ENCODE measurements at places on chromosomes 12 and 14.

GRCh38 chr12:28035500-28035899 is 63.0 kb upstream of the PTHLH start:
- no peak for DNase-seq

- DNase-seq = no peak
Measured at GRCh38 chr12:69897744-69898143, 72.7 kb downstream of the MYRFL start.

- DNase-seq = no peak
Measured at GRCh38 chr14:24329073-24329663, 5.7 kb downstream of the ADCY4 start.

GRCh38 chr12:72219937-72220336 is 52.2 kb upstream of the TRHDE start:
- no peak for DNase-seq

GRCh38 chr14:101118746-101119591 is 215.4 kb upstream of the RTL1 start:
- DNase-seq = no peak

- no peak for DNase-seq
Measured at GRCh38 chr12:530308-530707, 70.6 kb downstream of the B4GALNT3 start.

GRCh38 chr14:38481952-38482678 is 226.2 kb upstream of the CLEC14A start:
- DNase-seq = no peak

DNA sequence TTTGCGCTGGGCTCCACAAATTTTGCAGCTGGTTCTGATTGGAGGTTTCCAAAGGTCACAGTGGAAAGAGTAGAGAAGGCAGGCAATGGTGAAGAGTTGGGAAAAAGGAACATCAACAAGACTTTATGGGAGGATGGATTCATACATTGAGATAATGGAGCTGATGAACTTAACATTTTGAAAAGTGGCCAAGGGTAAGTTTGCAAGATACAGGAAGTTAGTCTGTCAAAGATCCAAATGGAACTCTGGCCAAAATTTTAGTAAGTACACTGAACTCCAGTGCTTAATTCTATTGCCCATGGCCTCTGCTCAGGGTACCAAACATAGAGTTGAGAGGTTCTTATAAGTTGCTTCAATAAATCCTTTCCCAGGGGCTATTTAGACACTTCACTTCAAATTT is 15.6 kb downstream of the CCER1 start:
- no peak for DNase-seq

GRCh38 chr12:127401005-127401404 is 866.0 kb upstream of the TMEM132C start:
- DNase-seq = no peak

DNA sequence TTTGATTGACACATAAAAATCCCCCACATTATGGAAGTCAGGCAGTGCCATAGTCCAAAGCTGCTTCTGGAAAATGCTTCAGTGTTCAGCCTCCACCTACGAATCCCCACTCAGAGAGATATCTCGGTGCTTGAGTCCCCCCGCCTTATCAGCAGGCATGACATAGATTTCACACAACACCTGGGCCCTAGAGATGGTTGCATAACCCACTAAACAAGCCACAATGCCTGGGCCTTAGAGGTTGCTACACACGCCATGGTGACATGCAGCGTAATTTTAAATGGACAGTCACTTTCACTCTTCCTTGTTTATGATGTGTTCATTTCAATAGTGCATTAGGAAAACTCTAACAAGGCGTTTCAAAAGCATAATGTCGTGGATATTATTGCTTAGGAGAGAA is 38.0 kb downstream of the CCDC60 start:
- DNase-seq = no peak

- DNase-seq = no peak
Measured at GRCh38 chr14:95238487-95239298, 81.0 kb downstream of the CLMN start.

GRCh38 chr14:75264036-75264435 is 14.6 kb upstream of the FOS start:
- DNase-seq = no peak

GRCh38 chr14:75917322-75917945 is 64.4 kb downstream of the TGFB3 start:
- no peak for DNase-seq

DNA sequence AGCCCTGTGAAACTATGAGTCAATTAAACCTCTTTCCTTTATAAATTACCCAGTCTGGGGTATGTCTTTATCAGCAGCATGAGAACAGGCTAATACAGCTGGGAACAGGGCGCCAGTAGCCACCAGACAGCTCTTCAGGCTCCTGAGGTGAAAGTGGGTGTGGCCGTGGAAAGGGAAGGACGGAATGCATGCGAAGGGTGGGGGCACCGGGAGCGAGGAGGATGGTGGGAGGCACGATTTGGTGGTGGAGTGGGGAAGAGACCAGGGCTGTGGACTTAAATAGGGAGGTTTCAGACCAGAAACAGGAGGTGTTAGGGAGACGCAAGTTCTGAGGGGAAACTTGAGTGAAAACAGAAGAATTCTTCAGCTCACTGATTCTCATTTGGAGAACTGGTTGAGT is 44.1 kb upstream of the CHST11 start:
- no peak for DNase-seq

DNA sequence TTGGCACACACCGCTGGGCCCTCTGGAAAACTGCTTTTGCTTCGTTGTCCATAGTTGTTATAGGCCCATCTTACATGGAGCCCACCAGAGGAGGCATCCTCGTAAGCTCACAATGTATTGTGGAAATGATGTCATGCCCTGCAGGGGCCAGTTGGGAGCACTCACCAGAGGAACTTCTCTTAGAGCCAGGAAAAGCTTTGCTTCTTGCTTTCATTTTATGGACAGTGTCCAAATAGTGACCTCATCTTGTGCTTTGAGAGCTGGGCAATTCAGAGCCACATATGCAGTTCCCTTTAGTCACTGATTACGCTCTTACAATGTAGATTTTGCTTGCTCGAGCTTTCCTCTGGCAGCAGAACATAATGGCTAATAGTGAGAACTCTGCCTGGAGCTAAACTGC is 275.6 kb downstream of the AACS start:
- DNase-seq = no peak

GRCh38 chr14:59318908-59319307 is 130.4 kb downstream of the DAAM1 start:
- no peak for DNase-seq

- no peak for DNase-seq
Measured at GRCh38 chr12:13197526-13198143, 1.1 kb downstream of the EMP1 start.

DNA sequence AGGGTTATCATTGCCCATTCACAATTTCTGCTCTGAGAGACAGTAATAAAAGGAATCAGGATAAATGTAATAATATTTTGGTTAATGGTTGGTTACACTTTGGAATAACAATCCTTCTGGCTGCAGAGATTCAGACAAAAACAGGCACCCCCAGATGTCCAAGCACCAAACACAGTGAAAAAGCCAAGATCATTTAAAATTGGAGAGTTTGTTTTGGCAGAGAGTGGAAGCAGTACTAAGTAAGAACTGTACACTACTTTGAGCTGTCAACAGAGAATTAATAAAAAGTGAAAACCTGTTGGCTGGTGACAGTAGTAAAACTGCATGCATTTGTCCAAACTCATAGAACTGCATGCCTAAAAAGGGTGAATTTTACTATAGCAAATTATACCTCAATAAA is 15.6 kb upstream of the IL22 start:
- no peak for DNase-seq

DNA sequence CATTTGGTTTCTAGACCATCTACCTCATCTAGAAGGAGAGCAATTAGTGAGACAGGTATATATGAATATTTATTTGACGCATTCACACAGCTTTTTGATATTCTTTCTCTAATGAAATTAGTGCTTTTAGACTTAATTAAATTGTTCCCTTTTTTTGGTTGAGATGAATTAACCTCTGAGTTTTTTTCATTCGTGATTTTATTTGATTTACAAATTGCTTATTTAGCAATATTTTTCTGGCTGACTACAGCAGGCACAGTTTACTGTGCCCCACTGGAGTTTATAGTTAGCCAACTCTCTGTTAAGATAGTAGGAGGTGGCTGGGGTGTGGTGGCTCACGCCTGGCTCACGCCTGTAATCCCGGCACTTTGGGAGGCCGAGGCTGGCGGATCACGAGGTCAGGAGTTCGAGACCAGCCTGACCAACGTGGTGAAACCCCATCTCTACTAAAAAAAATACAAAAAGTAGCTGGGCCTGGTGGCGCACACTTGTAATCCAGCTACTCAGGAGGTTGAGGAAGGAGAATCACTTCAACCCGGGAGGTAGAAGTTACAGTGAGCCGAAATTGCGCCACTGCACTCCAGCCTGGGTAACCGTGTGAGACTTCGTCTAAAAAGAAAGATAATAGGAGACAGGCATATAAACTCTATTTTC is 16.7 kb downstream of the MDM2 start:
- DNase-seq = no peak

GRCh38 chr12:106163712-106164111 is 25.0 kb upstream of the NUAK1 start:
- no peak for DNase-seq

- no peak for DNase-seq
Measured at GRCh38 chr14:73014105-73014504, 12.8 kb downstream of the ZFYVE1 start.

- no peak for DNase-seq
Measured at GRCh38 chr12:202081-202731, 11.8 kb downstream of the SLC6A12 start.

DNA sequence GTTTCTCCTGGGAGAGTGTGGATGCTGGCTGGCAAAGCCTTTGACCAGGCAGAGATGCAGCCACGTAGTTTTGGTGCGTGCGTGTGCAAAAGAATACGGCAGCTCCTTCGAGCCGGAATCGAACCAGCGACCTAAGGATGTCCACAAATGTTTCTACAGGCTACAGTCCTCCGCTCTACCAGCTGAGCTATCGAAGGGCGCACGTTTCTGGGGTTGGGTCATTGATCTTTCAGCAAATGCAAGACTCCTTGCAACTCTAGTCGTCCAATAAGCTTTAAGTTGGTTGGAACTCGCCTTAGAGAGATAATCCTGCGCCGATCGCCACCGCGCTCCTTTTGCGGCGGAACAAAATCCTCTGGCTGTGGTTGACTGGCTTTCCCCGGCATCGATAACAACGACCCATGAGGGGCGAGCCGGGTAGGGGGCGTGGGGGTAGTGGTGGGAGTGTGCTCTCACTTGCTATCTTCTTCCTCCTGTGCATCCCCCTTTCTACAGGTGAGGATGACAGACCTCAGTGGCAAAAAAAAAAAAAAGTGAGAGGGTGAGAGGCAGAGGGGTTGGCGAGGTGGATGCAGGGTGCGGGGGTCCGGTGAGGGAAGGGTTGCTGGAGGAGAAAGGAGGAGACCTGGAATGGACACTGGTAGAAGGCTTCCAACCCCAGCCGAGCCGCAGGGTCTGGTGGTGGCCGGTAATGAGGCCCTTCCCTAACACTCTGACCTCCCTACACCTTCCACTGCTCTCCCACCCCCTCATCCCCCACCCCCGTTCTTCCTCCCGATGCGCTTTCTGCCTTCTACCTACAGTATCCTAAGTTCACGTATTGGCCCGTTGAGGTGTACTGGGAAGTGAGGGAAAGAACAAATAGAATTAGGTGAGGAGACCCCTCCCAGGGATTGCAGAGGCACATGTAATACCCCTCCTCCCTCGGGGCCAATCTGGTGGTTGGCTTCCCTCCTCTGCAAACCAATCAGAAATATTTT is 11.8 kb upstream of the OR6S1 start:
- DNase-seq = no peak

DNA sequence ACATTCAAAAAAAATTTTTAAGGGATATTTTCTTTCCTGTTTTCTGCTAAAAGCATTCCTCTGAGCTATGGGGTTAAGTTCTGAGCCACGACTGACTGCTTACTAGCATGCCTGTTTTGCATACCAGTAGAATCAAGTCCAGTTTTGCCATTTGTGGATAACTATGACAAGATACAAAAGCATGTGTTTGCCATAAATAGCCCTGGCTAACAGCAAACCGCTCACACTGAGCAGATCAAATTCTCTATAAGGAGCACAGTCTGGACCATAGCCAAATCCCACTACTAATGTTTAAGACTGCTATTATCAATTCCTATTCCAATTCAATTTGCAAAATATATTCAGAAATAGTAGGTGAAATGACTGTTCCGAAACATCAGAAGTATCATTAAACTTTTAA is 3.2 kb downstream of the CFL2 start:
- no peak for DNase-seq

DNA sequence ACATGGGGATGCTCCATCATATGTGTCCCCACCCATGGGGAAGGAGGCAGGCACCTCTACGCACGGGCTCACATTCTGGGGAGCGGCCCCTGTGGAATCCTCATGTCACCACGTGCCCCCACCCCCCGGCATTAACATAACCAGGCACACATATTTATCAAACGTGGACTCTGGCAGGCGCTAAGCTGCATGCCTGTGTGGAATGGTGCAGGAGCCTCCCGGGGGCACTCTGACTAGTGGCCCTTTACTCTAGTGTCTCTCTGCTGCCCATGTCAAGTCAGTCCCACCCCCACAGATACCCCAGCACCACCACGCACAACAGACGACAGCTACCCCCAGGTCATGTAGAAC is 66.1 kb downstream of the CCDC88C start:
- no peak for DNase-seq

- DNase-seq = no peak
Measured at GRCh38 chr14:75119056-75119455, 7.8 kb downstream of the NEK9 start.

DNA sequence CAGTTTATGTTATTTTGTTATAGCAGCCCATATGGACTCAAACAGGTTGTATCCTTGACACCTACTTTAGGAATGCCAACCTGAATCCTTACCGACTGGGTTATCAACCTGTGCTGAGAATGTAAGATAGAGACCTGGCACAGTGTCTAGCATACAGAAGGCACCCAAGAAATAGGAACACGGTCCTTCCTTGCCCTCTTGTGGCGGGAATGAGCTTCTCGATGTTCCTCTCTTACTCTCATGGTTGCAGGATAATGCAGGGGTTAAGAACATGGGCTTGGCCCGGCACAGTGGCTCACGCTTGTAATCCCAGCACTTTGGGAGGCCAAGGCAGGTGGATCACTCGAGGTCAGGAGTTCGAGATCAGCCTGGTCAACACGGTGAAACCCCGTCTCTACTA is 6.5 kb downstream of the C12orf43 start:
- no peak for DNase-seq

DNA sequence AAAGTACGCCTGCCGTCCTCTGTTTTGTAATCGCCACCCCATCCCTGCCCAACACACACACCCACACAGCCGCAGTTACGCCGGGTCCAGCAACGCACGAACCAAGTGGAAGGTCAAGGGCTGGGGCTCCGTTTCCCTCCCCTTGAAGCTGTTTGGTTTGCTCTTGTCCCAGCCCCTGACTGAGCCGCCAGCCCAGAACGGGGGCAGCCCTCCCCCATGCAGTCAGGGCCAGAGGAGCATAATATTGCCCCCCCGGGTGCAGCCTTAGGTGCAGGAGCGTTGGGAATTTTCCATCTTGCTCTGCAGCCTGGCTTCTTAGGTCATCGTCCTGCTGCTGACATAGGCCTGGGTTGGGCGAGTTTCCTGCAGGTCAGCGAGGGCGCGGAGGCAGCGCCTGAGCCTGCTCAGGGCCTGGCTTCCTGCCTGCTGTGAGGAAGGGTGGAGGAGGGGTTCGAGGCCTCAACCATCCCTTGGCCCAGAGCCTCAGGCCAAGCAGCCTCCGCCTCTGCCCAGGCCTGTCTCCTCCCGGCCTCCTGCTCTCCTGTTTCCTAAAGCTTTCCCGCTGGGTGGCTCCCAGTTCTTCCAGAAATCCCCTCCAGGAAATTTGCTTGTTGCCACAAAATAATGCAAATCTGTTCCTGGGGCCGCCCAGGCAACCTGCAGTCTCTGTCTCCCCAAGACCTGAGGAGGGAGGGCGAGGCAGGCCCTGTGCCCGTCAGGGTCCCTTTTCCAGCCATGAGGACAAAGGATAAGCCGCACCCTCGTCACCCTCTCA is 44.5 kb downstream of the PSMA6 start:
- DNase-seq = peak; percentile 62
